ENCODE measurements at places on chromosomes 12 and 14.

- no peak for DNase-seq
Observed at GRCh38 chr14:72341237-72341636, 409.0 kb downstream of the RGS6 start.

- no peak for DNase-seq
Observed at GRCh38 chr12:38601949-38602348, 285.4 kb downstream of the ALG10B start.

GRCh38 chr12:29158115-29158763, 9.2 kb downstream of the FAR2 start:
- no peak for DNase-seq

DNA sequence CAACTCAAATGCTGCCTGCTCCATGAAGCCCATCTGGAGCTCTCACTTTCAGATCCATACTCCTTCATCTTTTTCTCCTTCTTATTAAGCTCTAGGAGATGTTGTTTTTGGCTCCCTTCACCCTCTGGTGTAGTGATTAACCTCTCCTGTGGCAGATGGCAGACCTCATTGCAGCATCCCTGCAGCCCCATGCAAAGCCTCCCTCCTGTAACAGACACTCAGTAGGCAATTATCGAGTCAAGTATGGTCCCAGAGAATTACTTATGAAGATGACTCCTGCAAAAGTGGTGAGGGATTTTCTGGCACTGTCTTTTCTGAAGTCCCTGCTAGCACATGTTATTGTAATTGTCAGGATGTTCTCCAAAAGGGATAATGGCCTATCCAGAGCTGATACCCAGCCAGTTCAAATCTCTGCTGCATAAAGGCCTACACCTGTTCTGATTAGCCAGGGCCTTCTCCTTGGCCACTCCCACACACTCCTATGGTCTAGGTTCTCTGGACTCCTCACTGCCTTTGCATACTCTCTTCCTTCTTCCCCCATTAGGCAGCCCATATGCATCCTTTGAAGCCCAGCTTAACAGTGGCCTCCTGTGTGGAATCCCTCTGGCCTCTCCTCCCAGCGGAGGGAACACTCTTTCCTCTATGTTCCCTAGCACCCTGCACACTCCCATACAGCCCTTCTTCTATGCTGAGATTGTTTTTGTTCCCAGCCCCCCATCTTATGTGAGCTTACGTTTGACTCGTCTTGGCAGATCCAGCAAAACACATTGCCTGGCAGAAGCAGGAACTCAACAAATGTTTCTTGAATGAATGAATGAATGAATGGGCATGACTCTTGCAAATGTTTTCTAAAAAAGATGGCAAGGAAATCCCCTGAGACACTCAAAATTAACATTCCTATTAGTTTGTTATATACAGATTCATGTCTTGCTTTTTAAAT, 43.9 kb upstream of the MDM1 start:
- no peak for DNase-seq

- DNase-seq = no peak
Observed at GRCh38 chr14:102185360-102185759, 45.7 kb downstream of the WDR20 start.

GRCh38 chr12:113949321-113950305, 16.5 kb downstream of the RBM19 start:
- no peak for DNase-seq

DNA sequence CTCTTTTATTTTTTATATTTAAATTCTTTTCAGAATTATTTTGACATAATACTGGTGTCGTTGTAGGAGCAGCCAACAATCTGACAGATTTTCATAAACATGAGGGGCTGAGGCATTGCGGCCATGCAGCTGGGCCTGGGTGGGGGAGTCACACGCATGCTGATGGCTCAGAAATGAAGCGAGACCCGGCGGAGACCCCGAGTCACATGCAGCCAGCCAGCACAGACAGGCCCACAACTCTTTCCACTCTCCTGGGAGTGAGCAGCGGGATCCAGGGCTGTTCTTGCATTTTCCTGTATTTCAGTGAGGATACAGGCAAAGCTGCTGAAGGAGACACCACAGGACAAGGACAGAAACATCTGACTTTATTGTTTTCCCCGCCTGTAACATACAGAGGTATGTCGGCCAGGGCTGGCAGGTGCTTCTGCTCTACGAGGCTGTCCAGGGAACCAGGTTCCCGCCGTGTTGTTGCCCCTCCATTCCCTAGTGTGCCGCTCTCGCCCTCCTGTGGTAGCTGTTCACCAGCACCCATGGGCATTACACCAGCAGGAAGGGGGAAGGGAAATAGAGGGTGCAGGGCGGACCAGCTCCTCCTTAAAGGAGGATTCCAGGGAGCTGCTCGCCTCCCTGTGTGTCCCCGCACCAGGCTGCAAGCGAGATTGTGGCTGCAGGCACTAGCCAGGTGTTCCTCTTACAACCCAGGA, 30.5 kb downstream of the FZD10 start:
- no peak for DNase-seq

GRCh38 chr12:115504306-115505290, 772.9 kb downstream of the MED13L start:
- DNase-seq = no peak

All from suprapubic skin (tissue), 4 donors.